ENCODE measurements at places on chromosomes 7 and 10.

DNA sequence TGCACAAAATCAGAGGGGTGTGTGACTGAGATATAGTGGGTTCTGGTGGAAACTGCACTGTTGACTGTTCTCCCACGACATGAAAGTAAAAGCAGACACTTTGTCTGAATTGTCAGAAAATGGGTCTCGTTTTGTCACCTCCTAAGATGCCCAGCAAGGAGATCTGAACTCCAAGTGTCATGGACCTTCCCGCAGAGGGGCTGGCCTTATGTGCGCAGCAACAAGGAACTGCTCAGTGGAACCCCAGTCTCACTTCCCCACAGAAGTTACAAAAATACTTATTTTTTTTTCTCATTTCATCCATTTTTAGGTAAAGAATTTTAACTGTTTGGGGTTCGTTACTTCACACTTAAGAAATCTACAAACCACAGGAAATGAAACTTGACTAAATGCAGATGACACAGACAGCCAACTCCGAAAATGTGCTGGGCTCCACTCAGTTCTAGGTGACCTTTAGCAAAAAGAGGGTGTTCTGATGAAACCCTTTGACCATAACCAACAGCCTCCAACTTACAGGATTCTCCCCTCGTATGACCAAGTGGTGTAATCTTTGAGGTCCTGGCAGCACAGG lies 115.0 kb downstream of the FAM107B start:
- no peak for DNase-seq

DNA sequence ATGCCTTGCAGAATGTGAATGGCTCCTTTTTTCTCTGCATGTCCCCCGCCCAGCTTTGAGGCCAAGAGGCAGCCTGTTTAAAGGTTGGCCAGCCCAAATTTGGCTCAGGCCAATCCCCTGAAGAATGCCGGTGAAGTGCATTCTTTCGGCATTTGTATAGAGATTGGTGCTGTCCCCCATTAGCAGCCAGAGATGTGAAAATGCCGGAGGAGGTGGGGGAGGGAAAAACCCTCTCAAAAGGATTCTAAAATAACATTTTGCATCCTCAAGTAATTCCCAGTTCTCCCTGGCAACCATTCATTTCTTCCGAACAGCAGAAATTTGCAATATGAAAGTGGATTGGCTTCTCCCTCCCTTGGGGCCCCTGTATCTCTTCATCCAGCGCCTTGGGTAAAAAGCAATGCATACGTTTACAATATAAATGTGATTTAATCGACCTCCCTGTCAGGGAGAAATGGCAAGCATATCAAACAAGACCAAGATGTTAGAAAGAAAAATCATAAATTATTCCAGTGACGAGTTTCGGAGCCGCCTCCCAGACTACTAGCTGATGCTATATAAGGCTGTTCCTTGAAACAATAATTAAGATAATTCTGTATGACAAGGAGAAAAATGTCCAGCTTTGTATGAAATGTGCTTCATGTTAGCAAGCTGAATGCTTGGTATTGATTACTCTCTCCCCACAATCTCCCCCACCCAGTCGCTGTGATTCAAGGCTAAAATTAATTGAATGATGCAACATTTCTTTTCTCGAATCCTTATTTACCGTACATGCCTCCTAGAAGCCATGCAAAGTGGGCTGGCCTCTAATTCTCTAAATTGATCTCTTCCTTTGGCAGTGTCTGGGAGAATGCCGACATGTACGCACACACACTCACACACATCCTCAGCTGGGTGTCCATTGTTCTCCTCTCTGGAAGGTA lies 323.7 kb downstream of the RPS24 start:
- DNase-seq = no peak

DNA sequence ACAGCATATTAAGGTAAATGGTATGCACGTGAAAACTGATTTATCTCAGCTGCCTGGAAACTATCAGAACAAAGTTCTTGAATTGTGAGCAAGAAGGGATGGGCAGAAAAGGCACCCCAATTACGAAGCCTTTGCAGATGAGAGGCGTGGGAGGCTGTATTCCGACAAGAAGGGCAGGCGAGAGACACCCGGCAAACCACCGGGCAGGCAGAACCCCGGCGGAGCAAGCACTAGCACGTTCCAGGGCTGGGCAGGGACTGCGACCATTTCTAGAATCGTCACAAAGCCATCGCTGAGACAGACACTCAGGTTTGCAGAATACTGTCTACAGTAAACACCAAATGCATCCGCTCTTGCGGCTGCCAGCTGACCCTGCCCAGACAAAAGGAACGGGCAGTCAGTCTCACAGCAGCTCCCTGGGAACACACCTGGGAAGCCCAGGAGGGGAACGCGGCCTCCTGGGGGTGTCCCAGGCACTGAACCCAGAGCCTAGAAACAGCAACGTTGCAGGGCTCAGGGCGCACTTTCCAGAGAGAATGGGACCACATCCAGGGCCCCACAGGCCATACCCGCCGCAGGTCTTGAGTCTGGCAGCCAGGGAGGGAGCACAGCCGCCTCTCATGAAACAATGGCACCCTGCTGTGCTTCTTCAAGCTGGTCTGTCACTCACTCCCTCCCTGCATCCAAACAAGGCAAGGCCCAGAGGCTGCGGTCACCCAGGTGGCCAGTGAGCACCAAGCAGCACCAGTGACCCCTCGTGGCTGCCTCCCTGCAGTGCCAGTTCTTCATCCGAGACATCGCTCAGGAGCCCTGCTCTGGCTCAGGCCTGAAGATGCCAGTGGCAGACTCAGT lies 261.9 kb downstream of the PTPRN2 start:
- DNase-seq = no peak

- no peak for DNase-seq
Observed at GRCh38 chr7:5005066-5005465, 40.6 kb upstream of the RBAK start.

DNA sequence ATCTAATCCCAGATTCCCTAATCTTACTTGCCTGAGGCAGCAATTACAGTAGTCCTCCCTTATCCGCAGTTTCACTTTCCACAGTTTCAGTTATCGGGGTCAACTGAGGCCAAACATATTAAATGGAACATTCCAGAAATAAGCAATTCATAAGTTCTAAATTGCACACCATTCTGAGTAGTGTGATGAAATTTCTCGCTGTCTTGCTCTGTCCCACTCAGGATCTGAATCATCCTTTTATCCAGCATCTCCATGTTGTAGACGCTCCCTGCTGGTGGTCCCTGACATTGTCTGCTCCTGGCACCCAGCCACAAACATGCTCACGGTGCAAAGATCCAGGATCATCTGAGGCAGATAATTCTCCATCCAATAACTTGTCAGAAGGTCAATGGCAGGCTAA lies 128.7 kb upstream of the CXCL12 start:
- DNase-seq = no peak

DNA sequence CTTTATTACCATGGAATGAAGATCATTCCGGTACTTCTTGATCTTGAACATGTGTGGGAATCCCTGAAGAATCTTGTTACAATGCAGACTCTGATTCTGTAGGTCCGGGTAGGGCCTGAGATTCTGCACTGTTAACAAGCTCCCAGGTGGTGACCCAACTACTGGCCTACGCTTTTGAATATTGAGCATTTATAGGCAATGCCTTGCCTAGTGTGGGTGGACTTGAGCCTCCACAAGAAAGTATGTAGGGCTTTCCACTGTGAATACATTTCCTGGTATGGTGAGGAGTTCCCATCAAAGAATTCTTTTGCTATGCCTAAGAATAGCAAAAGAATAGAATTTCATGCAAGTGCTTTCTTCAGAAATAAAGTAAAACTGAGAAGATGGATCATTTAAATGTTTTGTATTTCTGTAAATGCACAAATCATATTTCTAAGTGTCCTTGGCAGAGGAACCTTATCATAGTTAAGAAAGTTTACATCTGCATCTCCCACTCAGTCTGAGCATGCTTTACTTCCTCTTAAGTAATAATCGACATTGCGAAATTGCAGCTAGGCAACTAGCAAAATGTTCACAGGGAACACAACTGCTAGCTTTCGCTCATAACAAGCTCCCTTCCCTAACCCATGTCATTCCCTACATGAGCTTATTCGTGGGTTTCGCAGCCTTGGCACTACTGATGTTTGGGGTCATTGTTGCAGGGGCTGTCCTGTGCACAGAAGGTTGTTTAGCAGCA lies 71.4 kb downstream of the AHR start:
- DNase-seq = no peak

- no peak for DNase-seq
Observed at GRCh38 chr7:112503361-112503972, 22.7 kb downstream of the LSMEM1 start.

- DNase-seq = no peak
Observed at GRCh38 chr10:16717622-16718395, 99.4 kb downstream of the RSU1 start.

- DNase-seq = no peak
Observed at GRCh38 chr10:4543938-4544533, 282.0 kb upstream of the AKR1E2 start.

- DNase-seq = no peak
Observed at GRCh38 chr10:89414879-89415821, 782 bp downstream of the IFIT5 start.

GRCh38 chr10:73968098-73968521 lies 29.8 kb upstream of the VCL start:
- DNase-seq = no peak

- no peak for DNase-seq
Observed at GRCh38 chr10:104277785-104278184, 8.8 kb downstream of the GSTO2 start.

DNA sequence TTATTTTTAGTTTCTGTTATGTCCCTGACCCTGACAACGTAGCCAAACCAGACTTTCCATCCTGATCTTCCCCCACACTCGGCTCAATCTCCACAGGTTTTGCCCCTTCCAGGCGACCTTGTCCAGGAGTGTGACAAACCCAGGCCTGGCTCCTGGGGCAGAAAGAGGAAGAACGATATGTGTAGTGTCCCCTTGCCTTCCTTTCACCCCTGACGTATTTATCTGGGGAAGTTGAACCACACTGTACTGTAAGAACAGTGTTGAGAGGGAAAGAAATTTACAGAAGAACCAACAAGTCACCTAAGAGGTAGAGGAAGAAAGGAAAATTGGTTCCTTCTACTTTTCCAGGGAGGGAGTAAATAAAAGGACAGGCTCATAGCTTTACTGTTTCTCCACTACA lies 158.0 kb downstream of the VTI1A start:
- no peak for DNase-seq

GRCh38 chr10:13019280-13019679 lies 17.8 kb upstream of the CCDC3 start:
- no peak for DNase-seq

All from right forelimb (tissue), 1 donor.